ENCODE measurements at places on chromosomes 7 and 10. TPM values are rescaled to one million over a fixed set of nuclear protein-coding genes. Genes with fewer than 3 reads are reported as not detected.

Gene DDIT4
- polyA plus RNA-seq: 64.7 TPM

Gene SYNPO2L
- polyA plus RNA-seq: 61.6 TPM

Gene VWC2
- 2.1 TPM for polyA plus RNA-seq

Gene ARHGAP22
- 1.5 TPM for polyA plus RNA-seq

Gene SMURF1
- 5.1 TPM for polyA plus RNA-seq

Gene ENKUR
- 0.10 TPM for polyA plus RNA-seq

Gene GPR22
- 6.1 TPM for polyA plus RNA-seq

Gene AKR1E2
- polyA plus RNA-seq: 1.2 TPM

Gene SEPTIN7
- 139 TPM for polyA plus RNA-seq

Gene PON3
- 2.7 TPM for polyA plus RNA-seq

Gene PIK3AP1
- 1.0 TPM for polyA plus RNA-seq

Gene OR9A2
- not detected for polyA plus RNA-seq

Gene HOXA5
- not detected for polyA plus RNA-seq

Gene NUTM2D
- 14.6 TPM for polyA plus RNA-seq

Gene KLF6
- polyA plus RNA-seq: 34.1 TPM

Gene IDI2
- 0.22 TPM for polyA plus RNA-seq

Gene VKORC1L1
- 10.9 TPM for polyA plus RNA-seq

Gene CTAGE15
- 0.01 TPM for polyA plus RNA-seq

Gene CACNB2
- 8.9 TPM for polyA plus RNA-seq

Gene MEPCE
- polyA plus RNA-seq: 18.7 TPM

Gene ZNF138
- polyA plus RNA-seq: 9.1 TPM

Gene ETV1
- 9.5 TPM for polyA plus RNA-seq

Gene CYP2W1
- not detected for polyA plus RNA-seq

Gene CARD11
- polyA plus RNA-seq: 0.22 TPM

Gene CDNF
- polyA plus RNA-seq: 0.74 TPM

Gene LIPN
- not detected for polyA plus RNA-seq

Gene LANCL2
- 5.5 TPM for polyA plus RNA-seq

Gene AMZ1
- 0.04 TPM for polyA plus RNA-seq

Gene GATAD1
- 25.2 TPM for polyA plus RNA-seq

Gene SH2D4B
- not detected for polyA plus RNA-seq

Gene COL17A1
- 0.36 TPM for polyA plus RNA-seq

Gene TMEM130
- polyA plus RNA-seq: 0.12 TPM

Gene NEUROG3
- polyA plus RNA-seq: not detected

Gene ADCYAP1R1
- polyA plus RNA-seq: 1.1 TPM

Gene ALOX5
- 4.8 TPM for polyA plus RNA-seq

Gene SLC13A4
- 0.12 TPM for polyA plus RNA-seq
